AG04449 (cell line): ENCODE measurements at places on chromosomes 1 and 21.

- DNase-seq = no peak
Measured at GRCh38 chr1:68725001-68725752, 228.3 kb upstream of the DEPDC1 start.

DNA sequence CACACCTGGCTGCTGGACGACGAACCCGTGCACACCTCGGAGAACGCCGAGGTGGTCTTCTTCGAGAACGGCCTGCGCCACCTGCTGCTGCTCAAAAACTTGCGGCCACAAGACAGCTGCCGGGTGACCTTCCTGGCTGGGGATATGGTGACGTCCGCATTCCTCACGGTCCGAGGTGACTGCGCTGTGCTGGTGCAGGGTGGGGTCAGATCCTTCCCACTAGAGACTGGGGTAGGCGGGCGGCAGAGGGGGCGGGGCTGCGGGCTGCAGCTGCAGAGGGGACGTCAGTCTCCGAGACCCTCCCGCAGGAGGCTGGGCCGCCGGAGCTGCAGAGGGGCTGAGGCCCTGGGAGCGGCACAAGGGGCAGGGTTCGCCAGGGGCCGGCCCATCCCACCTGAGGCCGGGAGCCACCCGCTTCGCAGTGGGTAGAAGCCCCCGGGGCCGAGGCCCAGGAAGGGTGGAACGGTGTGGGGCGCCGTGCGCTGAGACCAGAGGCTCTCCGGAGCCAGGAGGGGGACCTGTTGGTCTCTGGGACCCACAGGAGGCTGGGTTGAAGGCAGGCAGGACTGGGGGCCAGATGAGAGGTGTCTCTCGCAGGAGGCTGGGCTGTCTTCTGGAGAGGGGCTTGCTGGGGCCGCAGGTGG is 90.6 kb downstream of the TRIM11 start:
- DNase-seq = no peak

DNA sequence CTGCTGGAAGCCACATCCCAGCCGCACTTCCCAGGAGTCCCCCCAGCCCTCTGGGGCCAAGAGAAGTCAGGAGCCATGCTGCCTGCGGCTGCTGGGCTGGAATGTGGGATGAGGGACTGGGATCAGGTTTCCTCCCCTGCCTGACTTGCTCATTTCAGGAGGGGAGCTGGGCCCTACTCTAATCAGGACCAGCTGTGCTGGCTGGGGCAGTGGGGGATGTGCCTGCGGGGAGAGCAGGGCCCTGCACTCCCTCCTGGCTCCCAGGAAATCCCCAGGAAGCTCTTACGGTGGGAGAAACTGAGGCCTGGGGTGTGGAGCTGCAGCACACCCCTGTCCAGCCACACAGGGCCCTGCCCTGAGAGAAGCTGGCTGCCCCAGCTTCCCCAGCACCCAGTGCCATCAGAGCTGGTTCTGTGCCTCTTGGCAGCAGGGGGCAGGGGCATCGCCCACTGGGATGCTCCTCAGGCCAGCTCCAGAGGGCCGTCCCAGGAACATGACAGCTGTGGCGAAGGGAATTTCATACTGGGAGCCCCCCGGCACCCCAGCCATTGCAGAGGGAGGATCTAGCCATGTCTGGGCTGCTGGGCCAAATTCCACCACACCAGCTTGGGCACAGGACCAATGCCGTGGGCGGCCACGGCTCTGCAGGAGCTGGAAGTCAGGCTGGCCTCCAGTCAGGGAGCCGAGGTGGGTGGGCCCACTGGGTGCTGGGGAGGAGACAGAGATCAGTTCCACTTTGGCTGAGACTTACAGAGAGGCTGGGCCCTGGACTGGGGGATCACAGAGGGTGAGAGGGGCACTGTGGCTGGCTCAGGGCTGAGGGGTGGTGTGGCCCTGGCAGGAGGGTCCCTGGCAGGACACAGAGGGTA is 21.3 kb upstream of the PRSS38 start:
- peak; percentile 71 for DNase-seq

GRCh38 chr21:37558676-37559211 is 192.2 kb downstream of the DYRK1A start:
- DNase-seq = no peak
